ENCODE measurements at places on chromosomes 5 and 9.
A peak's percentile ranks its signal among the peaks of the same experiment; 100 is the strongest.

DNA sequence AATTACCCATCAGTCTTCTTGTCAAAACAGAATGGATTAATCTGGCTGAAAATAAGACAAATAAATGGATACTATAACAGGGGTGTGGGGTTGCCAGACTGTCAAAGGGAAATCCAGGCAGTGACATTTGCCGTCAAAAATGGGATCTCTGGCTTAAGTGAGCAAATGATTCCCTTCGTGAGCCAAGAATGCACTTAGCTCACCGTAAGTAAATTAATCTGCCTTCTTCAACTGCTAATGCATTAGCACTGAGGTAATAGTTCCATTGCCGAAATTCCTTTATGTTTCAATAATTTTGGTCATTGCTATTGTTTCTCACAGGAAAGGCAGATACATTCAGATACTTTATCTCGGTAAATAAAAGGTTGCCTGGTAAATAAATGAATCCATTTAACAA, 377.8 kb downstream of the KIAA0825 start:
- H3K27ac ChIP-seq = no peak overlapping the region
- H3K36me3 ChIP-seq = no peaks in the 10 kb centered on the region
- no peaks in the 10 kb centered on the region for H3K4me1 ChIP-seq
- H3K4me3 ChIP-seq = no peak overlapping the region
- DNase-seq = no peak

DNA sequence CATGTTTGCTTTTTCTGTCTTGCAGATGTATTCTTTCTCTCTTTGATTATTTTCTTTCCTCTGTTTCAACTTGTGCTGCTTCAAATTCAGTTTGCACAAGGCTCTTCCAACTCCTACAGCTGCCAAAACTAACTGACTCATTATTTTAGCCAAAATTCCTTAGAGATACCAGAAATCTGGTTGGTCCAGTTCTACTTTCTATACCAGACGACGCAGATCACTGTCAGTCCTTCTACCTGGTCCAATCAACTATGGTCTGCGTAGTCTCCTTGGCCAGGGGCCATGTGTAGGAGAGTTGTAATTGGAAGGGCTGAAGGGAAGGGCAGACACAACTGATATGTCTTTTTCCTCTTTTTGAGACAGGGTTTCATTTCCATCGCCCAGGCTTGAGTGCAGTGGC, 51.9 kb upstream of the JAK2 start:
- H3K4me1 ChIP-seq = peaks cover 33% of the 10 kb centered on the region
- no peak for DNase-seq
- no peak overlapping the region for H3K4me3 ChIP-seq
- H3K36me3 ChIP-seq = no peaks in the 10 kb centered on the region
- H3K27ac ChIP-seq = no peak overlapping the region

DNA sequence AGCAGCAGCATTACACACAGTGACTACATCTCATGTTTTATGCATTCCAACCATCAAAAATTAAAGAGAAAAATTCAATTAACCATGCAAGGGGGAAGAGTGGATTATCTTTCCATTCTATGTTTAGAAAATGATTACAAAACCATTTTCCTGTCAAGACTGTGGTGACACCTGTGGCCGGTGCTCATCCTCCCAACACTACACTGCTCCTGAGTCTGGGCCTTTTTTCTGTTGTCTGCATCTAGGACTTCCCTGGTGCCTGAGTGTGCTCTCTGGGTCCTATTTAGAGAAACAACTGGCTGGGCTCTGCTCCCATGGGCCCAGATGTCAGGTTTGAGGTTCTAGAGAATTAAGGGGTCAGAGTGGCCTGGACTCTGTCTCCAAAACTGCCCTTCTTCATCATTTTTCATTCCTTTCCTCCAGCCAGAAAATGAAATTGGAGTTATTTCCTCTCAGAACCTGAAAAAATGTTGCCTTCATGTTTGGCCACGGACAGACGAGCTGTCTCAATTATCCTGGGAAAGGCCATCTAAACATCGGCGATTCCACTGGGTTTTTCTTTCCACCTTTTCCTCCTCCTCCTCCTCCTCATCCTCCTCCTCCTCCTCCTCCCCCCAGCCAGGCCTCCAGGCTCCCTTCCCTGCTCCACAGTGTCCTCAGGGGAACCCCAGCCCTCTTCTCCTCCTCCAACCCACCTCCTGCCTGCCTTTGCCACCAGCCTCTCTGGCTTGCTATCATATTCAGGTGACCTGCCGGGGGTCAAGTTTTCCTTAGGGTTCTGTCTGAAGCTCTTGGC, 11.4 kb upstream of the ARSI start:
- H3K4me1 ChIP-seq = no peaks in the 10 kb centered on the region
- no peak overlapping the region for H3K4me3 ChIP-seq
- DNase-seq = no peak
- no peaks in the 10 kb centered on the region for H3K36me3 ChIP-seq
- H3K27me3 ChIP-seq = no peaks in the 10 kb centered on the region
- H3K27ac ChIP-seq = no peak overlapping the region

- H3K4me1 ChIP-seq = peaks cover 84% of the 10 kb centered on the region
- H3K36me3 ChIP-seq = no peaks in the 10 kb centered on the region
- no peaks in the 10 kb centered on the region for H3K27me3 ChIP-seq
- no peak for DNase-seq
- H3K4me3 ChIP-seq = no peak overlapping the region
- no peak overlapping the region for H3K27ac ChIP-seq
Observed at GRCh38 chr9:77841739-77842386, 189.7 kb downstream of the GNAQ start.

GRCh38 chr9:5784526-5785315, 48.2 kb downstream of the ERMP1 start:
- H3K36me3 ChIP-seq = peaks cover 39% of the 10 kb centered on the region
- no peak for DNase-seq
- no peak overlapping the region for H3K4me3 ChIP-seq
- H3K4me1 ChIP-seq = no peaks in the 10 kb centered on the region
- no peak overlapping the region for H3K27ac ChIP-seq
- no peaks in the 10 kb centered on the region for H3K27me3 ChIP-seq

DNA sequence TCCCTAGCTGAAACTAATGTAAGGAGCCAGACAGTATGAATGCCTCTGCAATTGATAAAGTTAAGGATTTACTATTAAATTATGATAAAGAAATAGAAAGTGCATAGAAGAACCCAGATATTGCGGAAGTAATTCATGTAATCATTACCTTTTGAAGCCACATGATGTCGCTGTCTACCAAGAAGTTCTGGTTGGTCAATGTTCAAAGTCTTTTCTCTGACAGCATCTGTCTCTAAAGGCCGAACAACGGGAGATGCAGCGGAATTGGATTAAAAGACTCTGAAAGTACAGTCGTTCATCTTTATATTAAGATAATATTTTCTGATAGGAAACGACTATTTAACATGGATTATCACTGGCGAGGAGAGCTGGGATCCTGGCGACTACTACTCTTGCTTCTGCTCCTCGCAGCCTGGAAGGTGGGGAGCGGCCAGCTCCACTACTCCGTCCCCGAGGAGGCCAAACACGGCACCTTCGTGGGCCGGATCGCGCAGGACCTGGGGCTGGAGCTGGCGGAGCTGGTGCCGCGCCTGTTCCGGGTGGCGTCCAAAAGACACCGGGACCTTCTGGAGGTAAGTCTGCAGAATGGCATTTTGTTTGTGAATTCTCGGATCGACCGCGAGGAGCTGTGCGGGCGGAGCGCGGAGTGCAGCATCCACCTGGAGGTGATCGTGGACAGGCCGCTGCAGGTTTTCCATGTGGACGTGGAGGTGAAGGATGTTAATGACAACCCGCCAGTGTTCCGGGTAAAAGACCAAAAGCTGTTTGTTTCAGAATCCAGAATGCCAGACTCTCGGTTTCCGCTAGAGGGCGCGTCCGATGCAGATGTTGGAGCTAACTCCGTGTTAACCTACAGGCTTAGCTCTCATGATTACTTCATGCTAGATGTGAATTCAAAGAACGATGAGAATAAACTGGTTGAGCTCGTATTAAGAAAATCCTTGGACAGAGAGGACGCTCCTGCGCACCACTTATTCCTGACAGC, at the start of gene PCDHA8:
Gene PCDHA8 (plus strand): TSS at position 210 of the 985 bp plus-strand sequence. CDS start 135 bp downstream, at position 345.
- DNase-seq = no peak
- no peaks in the 10 kb centered on the region for H3K36me3 ChIP-seq
- peaks cover 4% of the 10 kb centered on the region for H3K27me3 ChIP-seq
- no peak within 1 kb of the TSS for H3K4me3 ChIP-seq

- H3K4me1 ChIP-seq = no peaks in the 10 kb centered on the region
- no peak for DNase-seq
- no peaks in the 10 kb centered on the region for H3K27me3 ChIP-seq
- H3K36me3 ChIP-seq = no peaks in the 10 kb centered on the region
Observed at GRCh38 chr9:119333507-119334229, 35.6 kb downstream of the BRINP1 start.

DNA sequence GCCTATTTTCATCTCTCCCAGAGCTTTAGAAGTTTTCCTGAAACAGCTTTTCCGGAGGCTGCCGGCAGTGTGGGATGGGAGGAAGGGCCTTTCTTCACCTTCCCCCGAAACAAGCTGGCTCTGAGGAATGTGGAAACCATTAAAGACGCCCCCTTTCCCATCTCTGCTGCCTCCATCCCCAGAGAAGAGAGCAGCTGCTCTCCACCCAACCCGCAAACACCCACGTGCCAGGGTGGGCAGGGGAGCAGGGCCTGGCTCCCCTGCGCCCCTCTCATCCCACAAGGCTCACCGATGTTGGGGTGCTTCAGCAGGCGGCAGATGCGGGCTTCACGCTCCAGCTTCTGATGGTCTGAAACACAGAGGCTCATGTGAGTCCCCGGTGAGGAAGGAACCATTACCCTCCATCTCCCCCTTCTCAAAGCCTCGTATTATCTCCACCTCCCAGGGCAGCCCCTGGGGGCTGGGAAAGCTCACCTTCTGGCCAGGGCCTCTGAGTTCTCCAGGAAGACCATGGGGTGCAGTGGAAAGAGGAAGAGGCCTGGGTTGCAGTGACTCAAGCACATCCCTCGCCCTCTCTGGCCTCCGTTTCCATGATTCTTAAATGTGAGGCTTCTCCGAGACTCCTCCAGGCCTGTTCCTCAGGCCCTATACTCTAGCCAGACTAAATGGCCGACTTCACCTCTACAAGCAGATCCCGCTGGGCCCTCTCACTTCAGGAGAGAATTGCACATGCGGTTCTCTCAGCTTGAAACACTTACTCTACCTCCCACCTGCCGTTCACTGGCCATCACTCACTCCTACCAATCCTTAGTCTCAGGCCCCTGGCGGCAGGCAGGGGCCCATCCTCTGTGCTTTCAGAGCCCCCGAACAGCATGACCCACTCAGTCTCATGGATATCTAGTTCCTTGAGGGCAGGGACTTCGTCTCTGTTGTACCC, 24.6 kb downstream of the CAMK2A start:
- no peaks in the 10 kb centered on the region for H3K36me3 ChIP-seq
- peaks cover 10% of the 10 kb centered on the region for H3K4me1 ChIP-seq
- no peaks in the 10 kb centered on the region for H3K27me3 ChIP-seq
- H3K27ac ChIP-seq = no peak overlapping the region

DNA sequence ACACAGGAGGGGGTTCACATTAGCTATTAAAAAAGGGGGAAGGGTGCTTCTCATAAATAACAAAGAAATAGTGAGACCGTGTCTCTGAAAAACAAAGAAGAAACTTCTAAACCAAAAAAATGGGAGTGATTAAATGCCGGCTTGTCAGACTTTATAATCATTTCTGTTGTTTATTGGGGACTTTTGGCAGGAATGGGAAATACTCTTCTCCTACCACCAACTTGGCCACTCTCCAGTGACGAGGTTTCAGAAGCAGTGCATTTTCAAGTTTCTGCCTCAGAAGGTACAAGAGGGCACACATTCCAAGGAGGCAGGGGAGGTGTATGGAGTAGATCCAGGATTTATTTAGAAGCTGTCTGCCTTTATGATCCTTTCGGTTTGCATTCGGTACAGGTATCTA, 46.2 kb downstream of the LIX1 start:
- DNase-seq = no peak
- no peak overlapping the region for H3K4me3 ChIP-seq
- peaks cover 15% of the 10 kb centered on the region for H3K4me1 ChIP-seq
- no peak overlapping the region for H3K27ac ChIP-seq

GRCh38 chr5:32100691-32101302, 73.3 kb downstream of the GOLPH3 start:
- H3K27me3 ChIP-seq = no peaks in the 10 kb centered on the region
- DNase-seq = no peak
- H3K4me1 ChIP-seq = no peaks in the 10 kb centered on the region

- peak; percentile 29 for DNase-seq
- no peaks in the 10 kb centered on the region for H3K36me3 ChIP-seq
- no peak overlapping the region for H3K27ac ChIP-seq
- no peaks in the 10 kb centered on the region for H3K4me1 ChIP-seq
Observed at GRCh38 chr9:134858051-134858841, 22.4 kb upstream of the FCN2 start.

DNA sequence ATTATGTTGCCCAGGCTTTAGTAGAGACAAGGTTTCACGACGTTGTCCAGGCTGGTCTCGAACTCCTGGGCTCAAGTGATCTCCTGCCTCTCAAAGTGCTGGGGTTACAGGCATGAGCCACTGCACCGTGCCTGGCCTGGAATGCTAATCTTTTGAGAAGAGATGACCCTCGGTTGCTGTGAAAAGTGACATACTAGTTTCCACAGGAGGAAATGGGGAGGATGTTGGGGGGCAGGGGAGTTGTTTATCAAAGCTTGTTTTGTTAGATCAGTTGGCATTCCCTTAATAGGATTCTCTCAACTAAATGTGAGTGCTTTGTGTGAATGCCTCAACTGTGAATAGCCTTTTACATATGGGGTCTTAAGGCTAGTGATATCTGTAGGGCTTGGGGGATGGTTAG, 16.4 kb upstream of the MATR3 start:
- H3K36me3 ChIP-seq = no peaks in the 10 kb centered on the region
- no peak overlapping the region for H3K27ac ChIP-seq
- H3K27me3 ChIP-seq = no peaks in the 10 kb centered on the region
- H3K4me1 ChIP-seq = peaks cover 17% of the 10 kb centered on the region
- DNase-seq = no peak
- no peak overlapping the region for H3K4me3 ChIP-seq

GRCh38 chr9:136943291-136944211, 987 bp downstream of the FBXW5 start:
- no peaks in the 10 kb centered on the region for H3K36me3 ChIP-seq
- peak; percentile 12 for DNase-seq
- no peaks in the 10 kb centered on the region for H3K27me3 ChIP-seq
- peak overlapping the region; percentile 90 for H3K27ac ChIP-seq
- peak overlapping the region; percentile 94 for H3K4me3 ChIP-seq

- DNase-seq = no peak
- no peaks in the 10 kb centered on the region for H3K4me1 ChIP-seq
- no peaks in the 10 kb centered on the region for H3K36me3 ChIP-seq
- no peaks in the 10 kb centered on the region for H3K27me3 ChIP-seq
- H3K27ac ChIP-seq = no peak overlapping the region
- no peak overlapping the region for H3K4me3 ChIP-seq
Observed at GRCh38 chr5:119059740-119060255, 11.1 kb upstream of the DMXL1 start.

DNA sequence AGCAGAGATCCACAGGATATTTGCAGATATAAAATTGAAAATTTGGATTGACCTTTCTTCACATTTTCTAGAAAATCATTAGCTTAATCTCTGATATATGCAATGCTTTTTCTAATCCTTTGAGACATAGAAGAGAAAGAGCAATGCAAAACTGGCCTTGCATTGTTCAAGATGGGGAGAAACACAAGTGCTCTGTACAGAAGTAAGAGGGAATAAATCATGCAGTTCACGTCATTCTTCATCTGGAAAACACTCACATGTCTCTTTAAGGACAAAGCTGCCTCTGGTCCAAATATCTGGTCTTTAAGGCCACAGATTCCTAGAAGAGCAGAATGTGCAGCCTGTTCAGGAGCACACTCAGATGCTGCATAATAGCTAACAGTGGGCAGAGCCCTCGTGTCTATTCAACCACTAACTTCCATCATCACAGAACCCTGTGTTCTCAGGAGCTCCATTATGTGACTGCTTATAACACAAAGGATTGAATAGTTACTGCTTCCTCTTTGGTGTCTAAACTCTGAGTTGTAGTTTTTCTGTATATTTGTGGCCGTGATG, 277.5 kb downstream of the PLK2 start:
- H3K36me3 ChIP-seq = no peaks in the 10 kb centered on the region
- no peak overlapping the region for H3K4me3 ChIP-seq
- H3K4me1 ChIP-seq = no peaks in the 10 kb centered on the region
- no peaks in the 10 kb centered on the region for H3K27me3 ChIP-seq
- no peak overlapping the region for H3K27ac ChIP-seq
